ENCODE measurements at places on chromosomes 1 and 21.
A peak's percentile ranks its signal among the peaks of the same experiment; 100 is the strongest.

- DNase-seq = no peak
These were observed 21.4 kb downstream of the FOXO6 start for GRCh38 chr1:41382480-41383090.

DNA sequence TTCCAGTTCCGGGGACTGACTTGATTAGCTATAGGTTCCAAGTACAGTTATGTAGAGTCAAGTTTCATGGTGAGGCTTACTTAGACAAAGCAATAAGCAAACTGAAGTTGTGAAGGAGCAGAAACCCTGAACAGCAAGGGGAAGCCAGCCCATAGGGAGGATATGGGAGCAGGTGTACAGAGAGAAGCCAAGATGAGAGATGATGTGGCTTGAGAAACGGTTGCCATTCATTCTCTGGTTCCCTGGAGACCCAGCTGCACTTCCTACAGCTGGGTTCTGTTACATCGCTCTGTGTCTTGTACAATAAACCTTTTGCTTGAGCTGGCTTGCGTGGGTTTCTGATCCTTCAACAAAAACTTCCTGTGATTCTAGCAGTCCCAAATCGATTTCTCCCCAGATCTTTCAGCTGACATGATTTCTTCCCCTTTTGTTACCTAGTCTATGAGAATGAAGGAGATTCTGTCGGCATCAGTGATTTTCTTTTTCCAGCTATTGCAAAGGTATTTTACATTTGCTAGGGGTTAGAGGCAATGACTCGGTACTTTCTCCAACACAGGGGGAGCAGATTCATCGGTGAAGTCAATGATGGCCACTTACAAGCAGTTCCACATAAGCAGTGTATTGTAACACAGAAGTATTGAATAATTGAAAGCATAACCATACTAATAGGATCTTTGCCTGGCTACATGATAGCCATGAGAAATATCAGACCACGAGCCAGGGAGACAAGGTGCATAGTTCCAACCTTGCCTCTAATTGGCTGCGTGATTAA is 67.3 kb downstream of the URB2 start:
- no peak for DNase-seq

DNA sequence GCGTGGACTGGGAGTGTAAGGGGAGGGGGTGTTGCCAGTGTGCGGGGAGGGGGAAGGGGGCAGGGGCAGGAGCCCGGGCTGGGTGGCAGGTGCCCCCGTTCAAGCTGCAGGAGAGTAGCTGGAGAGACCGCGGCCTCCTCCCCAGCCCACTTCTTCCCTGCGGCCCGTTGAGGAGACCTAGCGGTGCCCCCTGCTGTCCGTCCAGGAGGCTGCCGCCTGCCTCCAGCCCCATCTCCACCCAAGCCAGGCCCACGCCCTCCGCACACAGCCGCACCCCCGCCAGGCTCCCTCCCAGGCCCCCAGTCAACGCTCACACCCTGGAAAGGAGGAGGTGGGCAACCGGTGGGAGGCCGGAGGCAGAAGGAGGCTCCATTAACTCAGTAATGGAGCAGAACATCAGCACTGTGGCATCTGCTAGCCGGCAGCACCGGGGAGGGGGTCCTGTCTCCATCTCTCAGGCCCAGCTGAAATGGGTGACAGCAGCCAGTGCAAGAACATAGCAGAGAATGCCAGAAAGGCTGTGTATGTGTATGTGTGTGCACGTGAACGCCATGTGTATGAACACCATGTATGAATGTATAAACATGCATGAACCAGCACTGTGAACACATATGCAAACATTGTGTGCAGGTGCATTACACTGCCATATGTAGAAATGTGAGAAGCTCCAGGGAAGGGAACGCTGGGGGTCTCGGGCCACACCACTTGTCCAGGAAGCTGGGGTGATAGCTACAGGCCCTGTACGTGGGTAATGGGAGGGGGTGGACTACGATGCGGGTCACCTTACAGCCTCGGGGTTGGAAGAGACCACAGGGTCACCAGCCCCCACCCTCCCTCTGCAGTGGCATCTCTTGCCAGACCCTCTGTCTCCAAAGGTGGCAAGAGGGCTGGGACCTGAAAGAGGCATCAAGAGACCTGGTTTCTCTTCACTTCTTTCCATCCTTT is 84.6 kb downstream of the SYT2 start:
- DNase-seq = peak; percentile 38

DNA sequence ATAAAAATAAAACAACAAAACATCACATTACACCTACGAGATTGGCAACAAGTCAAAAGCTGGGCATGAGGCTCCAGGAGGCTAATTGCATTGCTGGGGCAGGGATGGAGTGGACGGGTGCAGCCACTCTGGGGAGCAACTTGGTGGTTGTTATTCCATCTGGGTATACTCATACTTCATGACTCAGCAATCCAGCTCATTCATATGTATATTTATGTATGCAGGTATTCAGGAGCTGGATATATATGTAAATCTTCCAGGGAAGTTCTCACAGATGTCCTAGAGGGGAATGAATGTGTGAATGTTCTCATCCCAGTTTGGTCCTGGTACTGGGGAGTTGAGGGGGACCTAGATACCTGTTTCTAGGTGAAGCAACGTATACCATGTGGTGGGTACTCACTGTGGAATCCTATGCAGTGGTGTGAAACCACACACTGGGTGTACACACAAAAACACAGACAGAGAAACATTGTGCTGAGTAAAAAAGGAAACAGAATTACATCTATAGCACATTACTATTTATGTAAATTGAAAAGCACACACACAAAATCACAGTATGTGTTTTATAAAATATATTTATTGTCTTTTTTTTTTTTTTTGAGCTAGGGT is 79.7 kb upstream of the RAB4A start:
- no peak for DNase-seq

GRCh38 chr1:226884966-226885820 is 14.8 kb downstream of the PSEN2 start:
- no peak for DNase-seq

GRCh38 chr21:45636951-45637646 is 6.4 kb upstream of the PCBP3 start:
- no peak for DNase-seq

DNA sequence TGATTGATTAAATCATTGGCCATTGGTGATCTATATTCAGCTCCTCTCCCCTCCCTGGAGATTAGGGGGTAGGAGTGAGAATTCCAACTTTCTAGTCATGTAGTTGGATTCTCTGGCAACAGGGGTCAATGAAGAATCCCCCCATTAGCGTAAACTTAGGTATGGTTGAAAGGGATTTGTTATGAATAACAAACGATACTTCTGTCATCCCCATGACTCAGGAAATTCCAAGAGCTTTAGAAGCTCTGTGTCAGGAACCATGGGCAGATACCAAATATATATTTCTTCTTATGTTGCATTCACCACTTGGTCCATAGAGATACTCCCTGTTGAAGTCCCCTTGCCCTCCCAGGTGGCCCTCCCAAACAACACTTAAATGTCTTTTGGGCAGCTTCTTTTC is 124.5 kb downstream of the DNM3 start:
- DNase-seq = no peak

GRCh38 chr1:94325377-94326302 is 88.3 kb upstream of the ARHGAP29 start:
- no peak for DNase-seq

- DNase-seq = no peak
These were observed at the start of gene PCP4 for GRCh38 chr21:39867198-39867650. PCP4 (plus strand) TSS chr21:39867438; CDS start chr21:39867502, 64 bp downstream.

GRCh38 chr1:203173011-203173555 is 2.5 kb downstream of the MYBPH start:
- DNase-seq = no peak

- no peak for DNase-seq
These were observed 74.0 kb upstream of the GALNT2 start for GRCh38 chr1:229993060-229993459.

GRCh38 chr1:78755986-78756385 is 106.4 kb downstream of the IFI44 start:
- DNase-seq = no peak

GRCh38 chr21:31932470-31932764 is 59.6 kb downstream of the HUNK start:
- DNase-seq = no peak

DNA sequence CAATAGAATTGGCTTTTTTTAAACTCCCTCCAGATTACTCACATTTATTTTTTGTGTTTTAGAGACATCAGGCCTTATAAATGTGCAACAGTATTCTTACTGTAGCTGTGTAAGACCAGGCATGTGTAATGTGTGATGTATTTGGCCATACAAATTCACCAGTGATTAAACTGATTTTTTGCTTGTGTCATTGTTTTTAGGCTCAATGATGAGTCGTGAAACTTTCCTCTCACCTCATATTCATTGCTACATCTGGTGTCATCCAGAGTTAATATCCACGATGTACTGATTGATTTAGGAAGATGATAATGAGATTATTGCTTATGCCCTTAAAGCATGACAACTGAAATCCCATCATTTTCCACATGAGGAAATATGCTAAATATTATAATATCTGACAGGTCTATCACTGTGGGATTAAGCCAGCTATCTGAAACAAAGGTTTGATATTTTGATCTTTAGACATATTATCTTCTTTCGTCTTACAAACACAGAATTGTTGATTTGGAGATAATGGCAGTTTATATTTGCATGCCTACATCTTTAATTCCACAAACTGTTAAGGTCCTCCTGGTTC is 487.9 kb downstream of the PTBP2 start:
- DNase-seq = no peak

GRCh38 chr1:8263791-8264190 is 54.1 kb upstream of the SLC45A1 start:
- DNase-seq = no peak

DNA sequence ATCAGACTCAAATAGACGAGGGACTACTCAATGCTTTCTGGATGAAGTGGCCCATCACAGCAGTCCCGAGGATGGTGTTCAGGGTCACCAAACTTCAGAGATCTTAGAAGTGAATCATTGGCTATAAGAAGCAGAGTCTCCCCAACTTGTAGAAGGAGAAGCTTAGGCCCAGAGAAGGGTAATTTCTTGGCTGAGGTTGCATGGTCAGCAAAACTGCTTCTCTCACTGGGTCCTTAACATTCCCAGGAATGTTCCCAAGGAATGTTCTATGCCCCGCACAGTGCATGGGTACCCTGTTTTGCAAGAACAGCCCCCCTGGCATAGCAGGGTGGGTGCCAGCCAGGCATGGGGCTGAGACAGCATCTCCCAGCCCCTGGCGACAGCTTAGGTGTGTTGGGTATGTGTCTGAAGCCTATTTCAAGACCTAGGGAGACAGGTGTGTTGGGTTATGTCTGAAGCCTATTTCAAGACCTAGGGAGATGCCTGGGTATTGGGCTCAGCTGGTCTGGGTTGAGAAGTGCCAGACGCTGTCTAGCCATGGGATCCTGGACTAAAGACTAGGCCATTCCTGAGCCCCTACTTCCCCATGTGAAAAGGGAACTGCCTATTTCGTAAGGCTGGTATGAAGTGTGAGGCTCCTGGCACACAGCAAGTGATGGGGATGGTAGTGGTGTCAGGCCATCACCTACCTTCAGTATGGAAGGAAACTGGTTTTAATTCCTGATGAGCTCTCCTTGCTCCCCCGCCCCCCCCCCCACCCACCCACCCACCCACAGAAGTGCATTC is 26.1 kb downstream of the PADI6 start:
- DNase-seq = no peak

GRCh38 chr21:26820509-26820908 is 24.7 kb downstream of the ADAMTS1 start:
- DNase-seq = no peak

DNA sequence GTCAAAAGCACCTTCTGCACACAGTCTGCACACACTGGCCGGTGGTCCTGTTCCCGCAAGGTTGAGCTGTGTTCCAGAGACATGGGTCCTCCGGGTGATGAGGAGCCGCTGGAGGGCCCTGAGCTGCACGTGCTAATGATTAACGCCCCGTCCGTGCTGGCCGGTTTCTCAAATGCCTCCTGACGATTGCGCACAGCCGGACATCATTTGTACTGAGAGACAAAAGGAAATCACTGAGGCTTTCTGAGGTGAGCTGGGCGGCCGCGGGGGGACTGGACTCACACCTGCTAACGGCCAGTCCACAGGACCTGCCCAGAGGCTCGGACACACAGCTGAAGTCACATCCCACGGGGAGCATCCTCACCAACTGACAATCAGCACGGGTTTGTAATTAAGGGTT is 29.2 kb downstream of the POFUT2 start:
- no peak for DNase-seq

- no peak for DNase-seq
These were observed 19.5 kb downstream of the SCYL3 start for GRCh38 chr1:169874229-169874628.

DNA sequence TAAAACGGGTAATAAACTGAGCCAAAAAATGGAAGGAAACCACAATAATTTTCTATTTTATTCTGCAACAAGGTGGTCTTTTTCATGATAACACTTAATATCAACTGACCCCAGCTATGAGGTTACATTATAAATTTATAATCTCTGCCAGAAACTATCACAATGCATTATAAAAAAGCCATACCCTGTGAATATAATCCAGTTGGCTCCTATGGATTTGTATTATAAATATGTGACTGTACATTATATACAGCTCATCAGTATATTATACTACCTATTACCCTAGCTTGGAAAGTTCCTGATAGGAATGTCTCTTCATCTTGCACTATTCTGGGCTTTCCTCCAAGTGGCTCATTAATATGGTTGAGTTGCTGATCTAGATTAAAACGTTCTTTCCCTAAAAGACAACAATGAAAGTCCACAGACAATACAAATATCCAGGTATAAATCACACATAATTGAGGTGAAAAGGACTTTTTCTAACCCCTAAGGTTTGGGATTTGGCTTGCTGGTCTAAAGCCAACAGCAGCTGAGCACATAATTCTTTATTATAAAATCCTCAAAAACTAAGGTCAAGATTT is 487.7 kb downstream of the TTLL7 start:
- no peak for DNase-seq

DNA sequence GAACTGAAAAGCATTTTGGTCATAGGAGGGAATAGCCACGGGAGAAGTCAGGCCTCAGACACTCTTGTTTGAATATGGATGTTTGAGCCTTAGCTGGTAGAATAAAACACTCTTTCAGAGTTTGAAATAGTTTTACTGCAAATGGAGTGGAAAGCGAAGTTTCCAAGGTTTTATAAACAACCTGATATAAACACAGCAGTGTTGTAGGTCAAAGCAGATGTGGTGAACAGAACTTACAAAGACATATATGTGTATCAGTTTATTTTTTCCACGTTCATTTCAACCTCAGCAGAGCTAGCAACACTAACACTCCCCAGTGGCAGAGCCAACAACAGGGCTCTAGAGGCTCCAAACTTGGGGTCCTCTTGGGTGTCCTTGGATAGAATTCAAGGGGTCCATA is 89.9 kb downstream of the WLS start:
- no peak for DNase-seq

DNA sequence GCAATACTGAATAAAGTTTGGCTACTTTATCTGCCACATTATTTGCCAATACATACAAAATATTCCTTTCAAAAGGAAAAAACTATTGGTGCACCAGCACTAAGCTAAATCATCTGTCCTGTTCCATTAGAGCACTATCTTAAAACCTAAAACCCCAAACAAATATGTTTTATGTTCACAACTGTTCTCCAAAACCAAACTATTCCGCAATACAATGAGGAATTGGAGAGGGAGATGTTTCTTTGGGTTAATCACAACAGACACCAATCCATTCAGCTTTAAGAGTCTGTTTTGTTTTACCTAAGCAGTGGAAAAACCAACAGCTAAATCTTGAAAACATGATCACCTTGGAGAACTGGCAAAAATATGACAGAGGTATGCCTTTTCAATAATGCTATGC is 85.1 kb downstream of the ZNF644 start:
- DNase-seq = no peak

Measured in T-helper 1 cell (primary cell).